ENCODE measurements at places on chromosomes 6 and 20. TPM values are rescaled to one million over a fixed set of nuclear protein-coding genes. Genes with fewer than 3 reads are reported as not detected.

- no peaks in the 10 kb centered on the region for H3K27me3 ChIP-seq
- H3K36me3 ChIP-seq, result no peaks in the 10 kb centered on the region
- H3K27ac ChIP-seq, result peak overlapping the region; percentile 77
- peak overlapping the region; percentile 71 for H3K4me3 ChIP-seq
- DNase-seq, result no peak
- peaks cover 22% of the 10 kb centered on the region for H3K4me1 ChIP-seq
Observed at GRCh38 chr6:46652232-46652602, 401 bp downstream of the CYP39A1 start.

DNA sequence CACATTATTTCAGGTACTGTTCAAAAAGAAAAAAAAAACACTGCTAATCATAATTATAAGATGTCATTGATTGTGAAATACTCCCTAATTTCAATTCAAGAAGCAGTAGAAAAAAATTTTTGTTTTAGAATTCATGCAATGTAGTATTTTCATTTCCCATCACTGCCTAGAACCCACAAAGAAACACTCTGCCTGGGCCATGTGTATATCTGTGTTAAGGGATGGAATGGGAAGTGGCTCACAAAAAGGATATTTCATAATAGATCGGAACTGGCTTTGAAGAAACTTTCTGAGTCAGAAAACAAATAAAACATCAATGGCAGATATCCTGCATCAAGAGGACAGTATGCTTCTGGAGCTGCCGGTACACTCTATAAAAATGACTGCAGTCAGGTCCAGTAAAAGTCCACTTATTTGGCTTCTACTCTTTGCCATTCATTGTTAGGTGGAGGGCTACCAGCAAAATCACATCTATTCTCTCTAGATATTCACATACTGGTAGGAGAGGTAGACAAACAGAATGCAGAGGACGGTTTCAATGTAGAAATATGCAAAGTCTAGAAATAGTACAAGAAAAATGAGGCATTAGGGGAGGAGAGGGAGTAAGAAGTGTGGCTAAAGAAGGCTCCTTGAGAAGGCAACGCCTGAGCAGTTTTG, 135.0 kb upstream of the TNFAIP3 start:
- no peak overlapping the region for H3K4me3 ChIP-seq
- H3K36me3 ChIP-seq, result no peaks in the 10 kb centered on the region
- no peaks in the 10 kb centered on the region for H3K27me3 ChIP-seq

DNA sequence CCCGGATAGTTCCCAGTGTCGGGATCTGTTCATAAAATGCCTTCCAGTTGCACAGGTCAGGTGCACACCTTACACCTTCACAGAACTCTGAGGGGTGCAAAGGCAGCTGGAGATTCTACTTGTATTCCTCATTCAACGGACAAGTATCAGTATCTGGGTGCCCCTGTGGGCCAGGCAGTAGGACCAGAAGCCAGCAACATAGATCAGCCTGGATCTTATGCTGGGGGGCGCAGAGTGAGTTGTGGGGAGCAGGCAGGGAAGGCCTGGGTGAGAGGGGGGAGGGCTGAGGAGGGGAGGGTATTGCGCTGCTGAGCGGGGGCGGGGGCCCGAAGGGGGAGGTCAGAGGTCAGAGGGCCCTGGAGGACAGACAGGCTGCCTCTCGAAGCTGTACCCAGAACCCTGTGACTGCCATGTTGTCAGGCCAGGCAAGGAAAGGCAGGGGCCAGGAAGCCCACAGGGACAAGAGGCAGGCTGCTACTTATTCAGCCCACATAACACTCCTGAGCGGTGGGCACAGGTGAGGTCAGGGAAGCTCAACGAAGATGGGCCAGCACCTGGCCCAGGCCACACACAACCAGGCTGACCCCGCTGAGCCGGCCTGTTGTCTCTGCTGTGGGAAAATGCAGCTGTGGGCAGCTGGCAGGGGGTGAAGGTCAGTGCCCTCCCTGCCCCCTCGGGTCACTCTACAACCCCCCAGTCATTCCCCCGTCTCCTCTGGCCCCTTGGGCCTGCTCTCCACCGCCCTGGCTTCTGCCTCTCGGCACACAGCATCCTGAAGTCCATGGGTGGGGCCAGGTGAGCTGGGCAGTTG, 1.1 kb downstream of the OPRL1 start:
- peak overlapping the region; percentile 28 for H3K27ac ChIP-seq
- no peak for DNase-seq
- no peak overlapping the region for H3K4me3 ChIP-seq
- H3K27me3 ChIP-seq, result peaks cover 24% of the 10 kb centered on the region

DNA sequence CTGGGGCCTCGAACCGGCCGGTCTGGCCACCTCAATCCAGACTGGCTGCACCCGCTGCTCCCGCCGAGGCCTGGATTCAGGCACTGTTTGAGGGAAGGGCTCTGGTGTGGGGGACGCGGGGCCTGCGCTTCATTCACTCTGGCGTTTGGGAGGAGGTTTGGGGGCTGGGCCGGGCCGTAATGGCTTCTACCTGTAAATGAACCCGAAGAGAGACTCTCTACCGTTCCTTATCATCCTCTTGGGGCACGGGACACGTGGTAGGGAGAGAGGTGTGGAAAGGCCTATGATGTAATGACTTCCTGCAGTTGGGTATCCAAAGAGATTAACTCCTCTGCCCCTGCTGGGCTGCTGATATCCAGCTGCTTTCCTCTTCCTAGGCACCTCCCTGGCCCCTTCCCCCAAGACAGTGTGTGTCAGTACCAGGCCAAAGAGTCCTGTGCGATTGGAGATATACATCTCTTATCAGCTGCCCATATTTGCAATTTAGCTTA, 1.8 kb downstream of the FOXO3 start:
- no peaks in the 10 kb centered on the region for H3K4me1 ChIP-seq
- H3K27me3 ChIP-seq, result no peaks in the 10 kb centered on the region
- DNase-seq, result peak; percentile 68
- peak overlapping the region; percentile 97 for H3K27ac ChIP-seq

DNA sequence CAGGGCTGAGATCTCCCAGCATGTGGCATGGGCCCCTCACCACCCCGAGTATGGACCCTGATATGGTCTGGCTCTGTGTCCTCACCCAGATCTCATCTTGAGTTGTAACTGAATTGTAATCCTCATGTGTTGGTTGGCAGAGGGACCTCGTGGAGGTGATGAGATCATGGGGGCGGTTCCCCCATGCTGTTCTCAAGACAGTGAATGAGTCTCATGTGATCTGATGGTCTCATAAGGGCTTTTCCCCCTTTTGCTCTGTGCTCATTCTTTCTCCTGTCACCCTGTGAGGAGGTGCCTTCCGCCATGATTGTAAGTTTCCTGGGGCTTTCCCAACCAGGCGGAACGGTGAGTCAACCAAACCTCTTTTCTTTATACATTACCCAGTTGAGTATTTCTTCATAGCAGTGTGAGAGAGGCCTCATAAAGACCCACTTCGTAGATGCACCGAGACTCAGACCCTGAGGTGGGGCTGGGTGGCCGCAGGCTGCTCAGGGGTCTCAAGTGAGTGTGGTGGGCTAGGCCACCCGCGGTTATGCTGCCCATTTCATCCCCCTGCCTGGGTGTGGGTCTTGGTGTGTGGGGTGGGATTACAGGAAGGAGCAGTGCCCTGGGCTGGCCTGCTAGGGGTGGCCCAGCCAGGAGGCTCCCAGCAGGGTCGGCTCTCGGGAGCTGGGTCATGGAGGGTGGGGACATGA, 26.2 kb upstream of the GATA5 start:
- no peak overlapping the region for H3K4me3 ChIP-seq
- H3K27ac ChIP-seq, result no peak overlapping the region
- peaks cover 12% of the 10 kb centered on the region for H3K4me1 ChIP-seq
- no peaks in the 10 kb centered on the region for H3K36me3 ChIP-seq

- peak overlapping the region; percentile 77 for H3K4me3 ChIP-seq
- no peaks in the 10 kb centered on the region for H3K36me3 ChIP-seq
- H3K27me3 ChIP-seq, result peaks cover 32% of the 10 kb centered on the region
- peak overlapping the region; percentile 34 for H3K27ac ChIP-seq
- DNase-seq, result no peak
Observed at GRCh38 chr6:88166493-88167351, 575 bp upstream of the CNR1 start.

GRCh38 chr6:34973547-34974248, 84.6 kb downstream of the ANKS1A start:
- no peak overlapping the region for H3K27ac ChIP-seq
- peaks cover 2% of the 10 kb centered on the region for H3K36me3 ChIP-seq
- no peak for DNase-seq
- H3K27me3 ChIP-seq, result no peaks in the 10 kb centered on the region
- H3K4me1 ChIP-seq, result no peaks in the 10 kb centered on the region

DNA sequence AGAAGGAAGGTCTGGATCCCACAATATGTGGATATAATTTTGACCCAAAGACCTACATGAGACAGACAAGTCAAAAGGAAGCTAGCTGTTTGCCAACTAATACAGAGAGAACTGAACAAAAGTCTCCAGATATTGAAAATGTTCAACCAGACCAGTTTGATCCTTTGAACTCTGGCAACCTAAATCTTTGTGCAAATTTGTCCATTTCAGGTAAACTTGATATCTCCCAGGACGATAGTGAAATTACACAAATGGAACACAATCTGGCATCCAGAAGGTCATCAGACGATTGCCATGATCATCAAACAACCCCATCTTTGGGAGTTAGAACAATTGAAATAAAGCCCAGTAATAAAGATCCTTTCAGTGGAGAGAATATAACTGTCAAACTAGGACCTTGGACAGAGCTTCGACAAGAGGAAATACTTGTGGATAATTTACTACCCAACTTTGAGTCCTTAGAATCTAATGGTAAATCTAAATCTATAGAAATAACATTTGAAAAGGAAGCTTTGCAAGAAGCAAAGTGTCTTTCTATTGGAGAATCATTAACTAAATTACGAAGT, 41.9 kb upstream of the SDHAF4 start:
- no peak overlapping the region for H3K4me3 ChIP-seq
- H3K36me3 ChIP-seq, result peaks cover 2% of the 10 kb centered on the region
- H3K4me1 ChIP-seq, result no peaks in the 10 kb centered on the region
- H3K27me3 ChIP-seq, result no peaks in the 10 kb centered on the region
- DNase-seq, result no peak

GRCh38 chr6:101015541-101015940, 134.4 kb upstream of the ASCC3 start:
- H3K27ac ChIP-seq, result no peak overlapping the region
- H3K4me3 ChIP-seq, result no peak overlapping the region
- no peak for DNase-seq
- no peaks in the 10 kb centered on the region for H3K36me3 ChIP-seq
- no peaks in the 10 kb centered on the region for H3K4me1 ChIP-seq

GRCh38 chr20:3924304-3925112, 35.3 kb downstream of the PANK2 start:
- H3K4me1 ChIP-seq, result peaks cover 8% of the 10 kb centered on the region
- H3K36me3 ChIP-seq, result peaks cover 59% of the 10 kb centered on the region
- peak overlapping the region; percentile 27 for H3K27ac ChIP-seq
- no peaks in the 10 kb centered on the region for H3K27me3 ChIP-seq

GRCh38 chr6:73062837-73063236, 162.5 kb downstream of the KHDC1L start:
- H3K27ac ChIP-seq, result no peak overlapping the region
- H3K4me3 ChIP-seq, result no peak overlapping the region
- no peaks in the 10 kb centered on the region for H3K36me3 ChIP-seq
- no peaks in the 10 kb centered on the region for H3K4me1 ChIP-seq

GRCh38 chr6:48584846-48585245, 473.8 kb upstream of the PTCHD4 start:
- no peak for DNase-seq
- H3K27ac ChIP-seq, result no peak overlapping the region
- no peak overlapping the region for H3K4me3 ChIP-seq

DNA sequence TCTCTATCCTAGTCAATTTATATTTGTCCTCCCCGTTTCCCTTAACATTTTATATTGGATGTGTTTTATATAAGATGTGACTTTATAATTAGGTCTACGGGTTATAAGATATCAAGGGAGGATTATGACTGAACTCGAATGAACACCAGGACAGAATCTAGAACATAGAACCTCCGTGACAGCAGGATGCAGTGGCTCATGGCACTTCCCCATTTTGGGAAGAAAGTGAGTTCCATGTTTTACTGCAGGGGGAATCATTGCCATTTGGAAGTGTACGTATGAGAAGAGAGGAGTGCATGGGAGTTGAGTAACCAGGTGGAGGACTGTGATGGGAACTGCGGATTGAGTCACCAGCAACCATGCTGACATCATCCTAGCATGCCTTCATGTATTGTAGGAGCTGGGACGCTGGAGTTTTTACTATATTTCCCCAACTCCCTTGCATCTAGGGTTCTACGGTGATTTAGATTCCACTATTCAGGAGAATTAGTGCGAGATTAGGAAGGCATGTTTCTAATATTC, 56.1 kb upstream of the FOXC1 start:
- H3K4me3 ChIP-seq, result no peak overlapping the region
- no peak for DNase-seq
- peaks cover 9% of the 10 kb centered on the region for H3K4me1 ChIP-seq
- H3K36me3 ChIP-seq, result no peaks in the 10 kb centered on the region
- no peak overlapping the region for H3K27ac ChIP-seq
- H3K27me3 ChIP-seq, result no peaks in the 10 kb centered on the region

DNA sequence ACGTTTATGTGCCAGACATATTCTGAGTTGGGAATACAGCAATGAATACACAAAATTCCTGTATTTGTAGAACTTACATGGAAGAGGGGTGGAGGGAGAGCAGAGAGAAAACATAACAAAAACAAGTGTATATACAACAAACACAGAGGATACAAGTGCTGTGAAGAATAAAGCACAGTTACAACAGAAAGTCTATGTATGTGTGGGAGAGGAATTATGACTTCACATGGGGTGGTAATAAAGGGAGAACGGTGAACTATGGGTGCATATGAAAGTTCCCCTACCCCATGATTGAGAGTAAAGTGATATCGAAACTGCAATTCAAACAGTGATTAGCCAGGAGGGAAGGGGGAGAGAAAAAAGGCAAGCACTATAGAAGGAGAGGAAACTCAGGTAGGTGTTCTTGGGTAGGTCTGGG, 24.6 kb downstream of the HBS1L start:
- H3K4me3 ChIP-seq, result no peak overlapping the region
- no peaks in the 10 kb centered on the region for H3K27me3 ChIP-seq
- no peaks in the 10 kb centered on the region for H3K36me3 ChIP-seq
- no peak overlapping the region for H3K27ac ChIP-seq

The CAGE1 gene
- not detected for total RNA-seq

The ANKRD60 gene
- total RNA-seq, result not detected

The TSBP1 gene
- not detected for total RNA-seq

The OPRL1 gene
- 0.44 TPM for total RNA-seq

The VGLL2 gene
- not detected for total RNA-seq

The C20orf96 gene
- total RNA-seq, result 4.3 TPM

The PAQR8 gene
- 23.7 TPM for total RNA-seq

The SIRPB2 gene
- total RNA-seq, result 28.5 TPM

The RBPJL gene
- not detected for total RNA-seq

The PM20D2 gene
- 15.7 TPM for total RNA-seq

Data from tibial nerve (tissue), 4 donors.